ENCODE measurements at places on chromosomes 5 and 9.
A peak's percentile ranks its signal among the peaks of the same experiment; 100 is the strongest.

- DNase-seq: peak; percentile 49
These were observed 35.2 kb downstream of the ZNF366 start for GRCh38 chr5:72472031-72472430.

DNA sequence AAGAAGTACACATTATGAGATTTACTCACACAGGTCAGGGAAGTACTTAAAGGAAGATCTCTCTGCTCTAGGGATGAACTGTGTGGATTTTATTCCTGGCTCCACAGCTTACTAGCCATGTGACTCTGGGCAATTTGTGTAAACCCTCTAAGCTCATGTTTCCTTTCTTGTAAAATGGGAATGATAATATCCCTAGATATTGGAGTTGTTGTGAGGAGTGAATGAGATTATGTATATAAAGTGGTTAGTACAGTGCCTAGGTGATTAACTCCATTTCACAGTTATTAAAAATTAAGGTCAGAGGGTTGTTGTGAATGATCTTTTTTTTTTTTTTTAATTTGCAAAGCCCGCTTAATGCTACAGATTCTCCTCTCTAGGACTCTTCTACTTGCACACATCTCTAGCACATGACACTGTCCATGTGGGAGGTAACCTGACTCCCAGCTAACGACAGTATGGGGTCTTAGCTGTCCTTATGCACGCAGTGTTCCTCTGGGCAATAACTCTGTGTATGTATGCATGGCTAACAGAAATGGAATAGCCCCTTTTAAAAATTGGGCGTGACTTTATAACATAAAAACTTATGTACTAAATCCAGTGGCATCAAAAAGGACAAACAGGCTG, 23.9 kb upstream of the MYOT start:
- no peak for DNase-seq

- DNase-seq: no peak
These were observed 2.9 kb downstream of the BARX1 start for GRCh38 chr9:93952119-93952783.

GRCh38 chr9:116599342-116599884, 87.7 kb upstream of the TRIM32 start:
- no peak for DNase-seq

DNA sequence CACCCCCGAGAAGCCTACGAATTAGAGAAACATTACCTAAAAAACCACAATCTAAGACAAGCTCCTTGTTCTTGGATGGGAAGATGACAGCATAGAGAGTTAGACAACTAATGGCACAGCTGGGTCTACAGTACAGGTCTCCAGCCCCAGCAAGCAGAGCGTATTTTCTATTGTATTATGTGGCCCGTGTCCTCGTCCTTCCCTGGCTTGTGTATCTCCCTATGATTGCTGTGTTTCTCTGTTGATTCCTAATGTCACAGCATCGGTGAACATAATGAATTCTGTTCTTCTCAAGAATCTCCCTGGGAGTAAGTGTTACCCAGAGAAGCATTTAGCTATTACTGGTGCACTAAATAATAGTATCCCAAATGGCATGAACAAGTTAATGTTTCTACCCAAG, 66.8 kb upstream of the CEP78 start:
- no peak for DNase-seq

- DNase-seq: no peak
These were observed 49.2 kb upstream of the PPP1R2B start for GRCh38 chr5:156800929-156801328.

DNA sequence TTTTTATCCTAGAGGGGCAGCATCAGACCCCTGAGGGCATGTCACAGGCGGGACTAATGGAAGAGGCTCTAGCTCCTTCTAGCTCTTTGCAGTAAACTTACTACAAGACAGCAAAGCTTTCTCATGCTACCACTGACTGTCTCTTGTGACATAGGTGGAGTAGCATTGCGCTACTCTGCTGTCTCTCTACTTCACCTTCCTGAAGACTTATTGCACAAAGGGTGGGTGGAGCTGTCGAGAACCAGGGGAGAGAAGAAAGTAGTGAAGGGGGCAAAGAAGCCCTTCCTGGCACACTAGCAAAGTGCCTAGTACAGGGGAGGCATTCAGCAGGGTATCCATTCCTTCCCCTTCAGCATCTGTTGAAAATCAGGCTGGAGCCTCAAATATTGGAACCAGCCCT, 36.1 kb upstream of the NEK6 start:
- DNase-seq: no peak
